Spinal cord (tissue), 10 donors: ENCODE measurements at places on chromosomes 5 and 9. TPM values are rescaled to one million over a fixed set of nuclear protein-coding genes. Genes with fewer than 3 reads are reported as not detected.

The SLC46A2 gene
- total RNA-seq, result 0.30 TPM

The SMC5 gene
- total RNA-seq, result 39.5 TPM

The DMRT3 gene
- 0.30 TPM for total RNA-seq

The MCTP1 gene
- total RNA-seq, result 15.0 TPM

The TAF11L10 gene
- total RNA-seq, result not detected

The FOXE1 gene
- total RNA-seq, result not detected

The CAVIN4 gene
- 2.9 TPM for total RNA-seq

The CTNND2 gene
- total RNA-seq, result 63.1 TPM

The GALNT12 gene
- 7.6 TPM for total RNA-seq

The IFNA21 gene
- not detected for total RNA-seq

The ANGPTL2 gene
- 58.5 TPM for total RNA-seq

DNA sequence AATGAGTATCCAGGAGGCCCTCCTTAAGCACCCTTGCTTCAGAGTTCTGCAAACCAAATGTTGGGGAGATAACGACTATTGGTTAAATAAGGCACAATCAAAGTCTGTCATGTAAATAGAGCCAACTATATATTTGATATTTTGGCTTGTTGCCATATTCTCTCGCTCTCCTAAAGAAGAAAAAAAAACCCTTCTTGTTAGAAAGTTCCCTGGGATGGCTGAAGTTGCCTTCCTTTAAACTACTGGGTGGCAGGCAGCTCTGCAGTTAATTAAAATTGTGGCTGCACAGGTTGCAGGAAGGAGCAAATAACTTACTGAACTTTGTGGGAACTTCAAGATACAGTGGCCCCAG, 227.0 kb upstream of the ANKRD55 start:
- DNase-seq, result no peak

- DNase-seq, result no peak
Measured at GRCh38 chr5:14806456-14806855, 65.1 kb downstream of the ANKH start.

GRCh38 chr5:171945476-171945875, 61.0 kb downstream of the FBXW11 start:
- DNase-seq, result no peak

DNA sequence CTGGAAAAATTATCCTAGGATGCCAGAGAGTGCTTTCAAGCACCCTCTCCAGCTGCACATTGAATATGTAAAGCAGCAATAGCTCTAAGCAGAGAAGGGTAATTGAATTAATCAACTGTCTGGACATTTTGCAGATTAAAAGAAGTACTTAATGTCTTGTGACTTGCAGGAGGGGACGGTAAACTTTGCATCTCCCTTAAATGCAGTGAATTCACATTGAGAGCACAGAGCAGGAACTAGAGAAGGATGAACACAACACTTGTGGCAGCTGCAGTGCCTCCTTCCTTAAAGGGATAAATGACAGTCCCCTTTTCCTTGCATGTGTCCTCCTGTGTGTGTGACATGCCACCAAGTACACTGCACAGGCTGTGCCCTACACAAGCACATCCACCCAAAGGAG, 7.4 kb upstream of the CDK5RAP2 start:
- peak; percentile 32 for DNase-seq

- no peak for DNase-seq
Measured at GRCh38 chr5:16437977-16438376, 27.6 kb downstream of the ZNF622 start.

GRCh38 chr5:149687486-149688168, 42.5 kb upstream of the PPARGC1B start:
- no peak for DNase-seq

DNA sequence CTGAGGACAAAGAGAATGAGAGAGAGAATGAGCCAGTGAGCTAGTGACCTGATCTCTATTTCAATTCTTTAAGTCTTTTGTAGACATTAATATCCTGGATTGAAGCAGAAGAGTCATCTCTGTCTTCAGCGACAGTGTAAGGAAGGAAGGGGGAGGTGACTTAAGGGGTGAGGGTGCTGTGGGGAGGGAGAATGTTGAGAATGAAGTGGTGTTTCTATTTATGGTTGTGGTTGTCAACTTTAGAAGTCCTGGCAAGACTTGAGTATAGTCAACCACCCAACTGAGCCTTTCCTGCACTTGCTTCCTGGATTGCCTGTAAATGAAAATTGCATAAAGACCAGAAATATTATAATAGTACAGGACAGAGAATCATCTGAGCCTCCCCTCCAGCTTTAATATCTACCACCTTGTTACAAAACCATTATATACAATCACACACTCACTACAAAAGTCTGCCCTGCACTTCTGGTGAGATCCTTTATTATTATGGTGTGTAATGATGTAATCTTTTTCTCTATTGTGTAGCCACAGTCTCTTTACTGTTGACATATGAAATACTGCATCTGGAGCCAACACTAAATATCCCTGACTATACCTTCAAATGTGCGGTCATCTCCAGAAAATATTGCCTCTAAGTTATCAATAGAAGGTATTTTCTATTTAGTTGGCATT, 91.7 kb downstream of the NTRK2 start:
- DNase-seq, result no peak

- no peak for DNase-seq
Measured at GRCh38 chr5:170941788-170942187, 80.0 kb downstream of the RANBP17 start.

DNA sequence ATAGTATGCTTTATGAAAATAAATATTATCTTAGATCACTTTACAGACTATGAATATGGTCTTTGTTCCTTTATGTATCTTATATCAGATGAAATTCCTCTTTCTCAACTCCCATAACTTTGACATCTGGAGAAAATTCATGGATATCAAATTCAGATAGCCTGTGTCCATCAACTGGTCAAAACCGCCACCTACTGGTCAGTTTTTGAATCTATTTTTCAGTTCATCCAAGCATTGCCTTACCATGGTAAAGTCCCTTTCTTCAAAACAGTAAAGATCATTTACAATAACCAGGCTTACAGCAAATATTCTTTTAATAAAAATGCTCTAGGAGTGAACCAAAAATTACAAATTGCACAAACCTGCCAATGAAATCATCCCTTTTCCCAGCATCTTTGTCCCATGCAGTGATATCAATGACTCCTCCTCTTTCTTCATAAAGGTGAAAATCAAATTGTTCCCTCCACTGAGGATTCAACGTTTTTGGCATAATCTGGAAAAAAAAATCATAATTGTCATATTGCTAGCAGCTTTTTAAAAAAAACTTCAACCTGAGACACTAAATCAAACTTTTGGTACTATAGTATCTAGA, 290.5 kb downstream of the SLF1 start:
- no peak for DNase-seq

- DNase-seq, result no peak
Measured at GRCh38 chr5:107247427-107247826, 423.3 kb downstream of the EFNA5 start.

DNA sequence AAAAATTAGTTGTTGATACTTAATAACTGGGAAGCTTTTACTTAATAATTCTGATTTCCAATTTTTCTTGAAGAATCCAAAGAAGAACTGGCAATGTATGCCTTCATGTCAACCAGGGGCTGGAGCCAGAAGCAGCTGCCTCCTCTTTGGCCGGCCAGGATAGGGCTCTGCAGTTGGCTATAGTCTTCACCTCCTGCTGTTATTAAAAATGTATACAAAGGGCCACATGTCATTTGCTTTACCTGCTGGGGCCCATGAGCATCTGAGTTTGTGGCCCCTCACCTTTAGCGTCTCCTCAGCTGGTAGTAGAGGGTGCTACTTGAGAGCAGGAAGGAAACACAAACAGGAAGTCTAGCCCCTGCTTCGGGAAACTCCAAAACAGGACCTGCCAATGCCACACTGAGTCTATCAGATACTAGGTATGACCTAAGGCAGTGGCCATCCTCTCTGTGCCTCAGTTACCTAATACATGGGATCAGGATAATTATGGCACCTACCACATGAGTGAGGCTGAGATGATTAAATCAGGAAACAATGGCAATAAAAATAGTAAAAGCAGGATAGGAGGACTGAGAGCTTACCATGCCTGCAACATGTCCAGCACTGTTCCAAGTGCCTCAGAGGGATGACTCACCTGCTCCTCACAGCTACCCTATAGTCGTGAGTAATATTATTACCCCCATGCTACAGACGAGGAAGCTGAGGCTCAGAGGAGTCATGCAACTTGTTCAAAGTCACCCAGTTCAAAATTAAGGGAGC, 21.3 kb downstream of the CCDC69 start:
- no peak for DNase-seq

- DNase-seq, result no peak
Measured at GRCh38 chr9:9004810-9005209, 1205.2 kb upstream of the DMAC1 start.

- DNase-seq, result no peak
Measured at GRCh38 chr9:133351908-133352634, 4.1 kb downstream of the RPL7A start.

GRCh38 chr5:28855626-28856025, 1817.2 kb upstream of the CDH9 start:
- DNase-seq, result no peak

DNA sequence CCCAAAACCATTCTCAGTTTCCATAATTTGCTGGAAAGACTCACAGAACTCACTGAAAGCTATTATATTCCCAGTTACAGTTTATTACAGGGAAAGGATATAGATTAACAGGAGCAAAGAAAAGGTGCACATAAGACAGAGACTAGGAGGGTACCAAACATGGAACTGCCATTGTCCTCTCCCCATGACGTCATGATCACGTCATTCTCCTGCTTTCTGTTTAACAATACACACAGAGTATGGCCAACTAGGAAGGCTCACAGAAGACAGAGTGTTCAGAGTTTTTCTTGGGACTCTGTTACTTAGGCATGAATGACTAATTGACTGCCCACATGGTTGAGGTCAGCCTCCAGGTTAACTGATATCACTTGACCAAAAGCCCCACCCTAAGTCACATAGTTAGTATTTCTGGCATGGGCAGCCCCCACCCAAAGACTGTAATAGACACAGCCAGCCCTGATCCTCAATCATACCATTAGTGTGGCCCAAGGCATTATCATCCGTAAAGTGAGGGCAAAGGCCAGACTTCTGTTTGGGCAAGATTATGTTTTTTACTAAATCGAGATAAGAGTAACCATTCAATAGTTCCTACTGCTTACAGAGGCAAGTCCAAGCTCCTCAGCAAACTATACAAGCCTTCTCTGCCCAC, 353.5 kb upstream of the POU5F2 start:
- DNase-seq, result no peak

GRCh38 chr9:18824095-18824666, 208.8 kb downstream of the SAXO1 start:
- DNase-seq, result no peak

GRCh38 chr9:2727374-2727773, 10.1 kb downstream of the KCNV2 start:
- DNase-seq, result no peak

- DNase-seq, result no peak
Measured at GRCh38 chr5:171455522-171455921, 36.1 kb downstream of the FGF18 start.

- no peak for DNase-seq
Measured at GRCh38 chr9:28678097-28678496, 1104.8 kb upstream of the C9orf72 start.

DNA sequence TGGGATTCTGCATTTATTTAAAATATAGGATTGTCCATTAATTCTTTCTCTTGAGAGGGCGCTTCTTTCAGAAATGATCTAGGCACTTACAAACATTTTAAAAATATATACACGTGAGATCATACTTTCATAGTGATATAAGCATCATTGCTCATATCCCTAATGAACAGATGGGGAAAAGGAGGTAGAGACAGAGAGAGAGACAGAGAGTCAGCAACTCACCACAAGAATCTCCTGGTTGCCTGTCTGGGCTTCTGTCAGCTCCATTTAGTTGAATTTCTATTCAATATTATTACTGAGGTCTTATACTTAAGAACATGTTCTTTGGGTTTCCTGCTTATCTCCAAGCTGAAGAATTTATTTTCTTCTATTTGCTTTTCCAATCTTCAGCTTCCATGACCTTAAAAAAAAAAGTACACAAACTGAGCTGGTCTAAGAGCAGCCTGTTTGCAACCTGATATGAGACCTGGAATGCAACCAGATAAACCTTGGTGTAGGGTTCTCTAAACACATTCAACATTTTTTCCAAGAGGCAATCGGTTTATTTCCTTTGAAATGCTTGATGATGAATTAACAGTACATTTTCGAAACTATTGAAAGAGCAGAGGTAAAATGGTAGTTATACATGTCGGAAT, 51.6 kb upstream of the LIFR start:
- no peak for DNase-seq

DNA sequence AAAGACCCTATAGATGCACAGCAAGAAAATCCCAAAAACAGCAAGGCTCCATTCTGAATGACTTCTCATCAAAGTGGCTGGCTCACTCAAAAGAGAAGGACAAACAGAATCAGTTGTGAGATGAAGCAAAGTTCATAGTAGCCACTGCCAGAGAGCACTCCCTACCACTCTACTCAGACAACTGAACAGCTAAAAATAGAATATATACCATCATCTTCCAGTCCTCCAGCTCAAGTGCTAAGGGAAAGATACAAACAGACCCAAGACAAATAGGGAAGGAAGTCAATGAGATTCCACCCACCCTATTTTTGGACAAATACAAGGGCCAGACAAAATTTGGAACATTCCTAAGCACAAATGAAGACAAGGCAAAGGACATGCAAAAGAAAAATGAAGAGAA, 20.6 kb downstream of the GNAQ start:
- DNase-seq, result no peak

GRCh38 chr9:108704156-108704852, 151.5 kb downstream of the ACTL7B start:
- DNase-seq, result no peak

DNA sequence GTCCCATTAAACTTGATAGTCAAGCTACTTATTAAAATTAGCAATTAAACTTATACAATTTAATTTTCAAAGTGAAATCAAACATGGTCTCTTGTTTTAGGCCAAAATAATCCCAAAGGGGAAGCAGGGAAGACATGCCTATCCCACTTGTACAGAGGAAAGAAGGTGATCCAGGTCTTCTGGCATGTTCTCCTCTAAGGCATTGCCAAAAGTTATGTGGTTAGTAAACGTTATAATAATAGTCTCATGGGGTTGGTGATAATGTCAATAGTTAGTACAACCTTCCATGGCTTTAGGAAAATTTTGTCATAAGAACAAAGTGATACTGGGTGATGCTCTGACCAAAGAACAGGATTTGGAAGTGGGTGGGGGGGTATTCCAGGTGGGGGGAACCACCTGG, 52.8 kb downstream of the ROR2 start:
- no peak for DNase-seq

GRCh38 chr9:5178126-5178805, 7.2 kb downstream of the INSL6 start:
- no peak for DNase-seq

DNA sequence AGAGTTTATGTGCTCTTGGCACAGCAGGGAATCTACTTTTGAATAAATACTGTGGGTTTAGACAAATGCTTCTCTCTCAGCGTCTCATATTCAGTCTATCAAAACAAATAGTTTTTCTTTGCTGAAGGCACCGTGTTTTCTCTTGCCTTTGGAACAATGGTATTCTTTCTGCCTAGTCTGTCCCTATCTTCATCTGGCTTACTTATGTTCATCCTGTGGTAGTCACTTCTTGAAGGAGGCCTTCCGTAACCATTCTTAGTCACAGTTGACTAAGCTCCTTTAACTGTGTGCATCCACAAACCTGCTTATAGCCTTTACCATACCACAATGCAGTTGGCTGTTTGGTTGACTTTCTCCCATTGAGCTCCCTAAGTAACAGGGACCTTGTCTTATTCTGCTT, 45.9 kb downstream of the LARP1 start:
- DNase-seq, result no peak

- no peak for DNase-seq
Measured at GRCh38 chr5:14411216-14411615, 170.4 kb upstream of the OTULINL start.

- DNase-seq, result no peak
Measured at GRCh38 chr5:81817980-81818379, 67.1 kb upstream of the SSBP2 start.
